Stimulated activated naive B cell treated with anti-CD40 and anti-IgM and Interleukin-4, amounts not matched to agents 10 μg/mL and 1 μg/mL and 100 μg/mL, for 72 hours (primary cell): ENCODE measurements at places on chromosomes 6 and 20.
A peak's percentile ranks its signal among the peaks of the same experiment; 100 is the strongest.

DNA sequence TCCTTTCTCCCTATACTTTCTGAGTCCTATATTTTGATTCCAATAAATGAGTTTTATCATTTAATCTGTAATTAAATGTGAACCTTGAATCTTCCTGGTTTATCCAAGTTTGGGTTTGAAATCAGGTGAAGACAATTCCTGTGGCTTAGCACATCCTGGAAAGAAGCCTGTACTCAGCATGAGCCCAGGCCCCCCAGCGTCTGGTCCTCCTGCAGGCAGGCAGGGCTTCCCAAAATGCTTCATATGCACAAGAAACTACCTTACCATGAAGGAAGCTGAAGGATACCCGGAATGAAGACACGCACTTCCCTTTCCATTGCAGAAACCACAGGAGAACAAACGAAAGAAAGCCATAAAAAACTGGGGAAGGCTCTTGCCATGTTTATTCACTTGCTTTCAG lies 157.4 kb upstream of the PDE10A start:
- H3K4me1 ChIP-seq, result no peaks in the 10 kb centered on the region
- no peak for DNase-seq
- H3K27ac ChIP-seq, result no peak overlapping the region
- H3K36me3 ChIP-seq, result no peaks in the 10 kb centered on the region
- no peak overlapping the region for H3K4me3 ChIP-seq
- peaks cover 38% of the 10 kb centered on the region for H3K27me3 ChIP-seq

- H3K4me1 ChIP-seq, result peaks cover 19% of the 10 kb centered on the region
- no peak overlapping the region for H3K27ac ChIP-seq
- H3K36me3 ChIP-seq, result peaks cover 9% of the 10 kb centered on the region
- no peak overlapping the region for H3K4me3 ChIP-seq
- DNase-seq, result no peak
These were observed 8.9 kb upstream of the DDR1 start for GRCh38 chr6:30875244-30876038.

GRCh38 chr6:158718461-158719046 lies 68.7 kb downstream of the SYTL3 start:
- no peaks in the 10 kb centered on the region for H3K27me3 ChIP-seq
- H3K4me3 ChIP-seq, result no peak overlapping the region
- DNase-seq, result no peak
- H3K27ac ChIP-seq, result peak overlapping the region; percentile 31

DNA sequence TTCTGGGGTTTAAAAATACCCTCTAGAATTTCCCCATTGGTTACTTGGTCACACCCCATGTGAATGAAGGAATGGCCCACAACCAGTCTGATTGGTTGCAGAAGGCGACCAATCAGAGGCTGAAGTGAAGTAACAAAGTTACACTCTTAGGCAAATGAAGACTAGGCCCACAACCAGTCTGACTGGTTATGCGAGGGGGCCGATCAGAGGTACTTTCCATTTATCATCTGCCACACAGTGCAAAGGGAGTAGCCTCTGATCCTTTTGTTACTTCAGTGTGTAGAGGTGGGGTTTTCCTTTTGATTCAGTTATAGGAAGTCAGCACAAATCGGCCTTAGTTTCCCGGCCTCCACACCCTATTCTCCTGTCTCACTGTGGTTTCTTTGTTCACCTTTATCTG lies 61.2 kb upstream of the SGK1 start:
- peak; percentile 8 for DNase-seq
- no peak overlapping the region for H3K27ac ChIP-seq
- H3K4me1 ChIP-seq, result peaks cover 11% of the 10 kb centered on the region
- H3K4me3 ChIP-seq, result no peak overlapping the region
- no peaks in the 10 kb centered on the region for H3K36me3 ChIP-seq

DNA sequence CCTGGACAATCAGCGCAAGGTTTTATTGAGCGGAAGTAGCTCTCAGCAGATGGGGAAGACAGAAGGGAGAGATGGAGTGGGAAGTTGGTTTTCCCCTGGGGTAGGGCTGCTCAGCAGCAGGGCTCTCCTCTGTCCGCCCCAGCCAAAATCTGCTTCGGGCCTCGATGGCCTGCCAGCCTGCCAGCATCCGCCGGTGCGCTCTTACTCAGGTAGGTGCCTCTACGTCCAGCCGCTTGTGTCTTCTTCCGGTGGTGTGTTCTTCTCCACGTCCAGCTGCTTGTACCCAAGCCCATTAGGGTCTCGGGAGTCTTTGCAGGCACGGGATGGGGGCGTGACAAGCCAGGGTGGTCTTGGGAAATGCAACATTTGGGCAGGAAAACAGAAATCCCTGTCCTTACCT lies 1340.0 kb upstream of the MAP3K7 start:
- H3K36me3 ChIP-seq, result no peaks in the 10 kb centered on the region
- no peaks in the 10 kb centered on the region for H3K27me3 ChIP-seq
- no peaks in the 10 kb centered on the region for H3K4me1 ChIP-seq
- H3K4me3 ChIP-seq, result no peak overlapping the region
- DNase-seq, result no peak

DNA sequence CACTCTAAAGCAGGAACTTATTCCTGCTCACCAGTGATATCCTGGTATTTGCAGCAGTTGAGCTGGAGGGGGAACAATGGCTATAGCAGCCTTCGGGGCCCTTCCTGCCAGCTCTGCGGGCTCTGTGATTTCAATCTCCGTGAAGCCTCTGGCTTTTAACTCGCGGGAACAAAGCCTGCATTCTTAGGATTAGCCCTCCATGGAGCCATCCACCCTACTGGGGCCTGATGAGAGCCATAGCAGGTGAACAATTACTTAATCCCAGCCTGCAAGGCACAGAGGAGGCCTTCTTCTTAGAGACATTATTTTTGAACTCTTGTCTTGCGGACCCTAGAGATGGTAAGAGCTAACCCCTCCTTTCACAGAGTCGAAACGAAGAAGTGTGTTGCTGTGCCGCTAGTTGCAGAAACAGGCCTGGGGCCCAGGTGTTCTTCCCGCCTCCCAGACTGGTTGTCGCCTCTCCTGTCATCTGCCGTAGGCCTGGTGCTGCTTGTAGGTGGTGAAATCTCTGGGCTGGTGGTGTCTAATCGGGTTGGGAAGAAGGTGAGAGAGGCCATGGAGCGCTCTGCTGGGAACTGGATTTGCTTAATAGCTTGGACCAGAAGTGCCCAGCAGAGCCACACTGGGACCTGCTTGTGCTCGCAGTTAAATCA lies 9.7 kb downstream of the GHRH start:
- H3K27me3 ChIP-seq, result no peaks in the 10 kb centered on the region
- H3K4me3 ChIP-seq, result no peak overlapping the region
- DNase-seq, result no peak
- H3K27ac ChIP-seq, result no peak overlapping the region

- H3K4me3 ChIP-seq, result no peak overlapping the region
- H3K27me3 ChIP-seq, result peaks cover 48% of the 10 kb centered on the region
- H3K27ac ChIP-seq, result no peak overlapping the region
- DNase-seq, result no peak
- peaks cover 3% of the 10 kb centered on the region for H3K4me1 ChIP-seq
- H3K36me3 ChIP-seq, result no peaks in the 10 kb centered on the region
These were observed 16.1 kb upstream of the SIRPB2 start for GRCh38 chr20:1507276-1507675.

DNA sequence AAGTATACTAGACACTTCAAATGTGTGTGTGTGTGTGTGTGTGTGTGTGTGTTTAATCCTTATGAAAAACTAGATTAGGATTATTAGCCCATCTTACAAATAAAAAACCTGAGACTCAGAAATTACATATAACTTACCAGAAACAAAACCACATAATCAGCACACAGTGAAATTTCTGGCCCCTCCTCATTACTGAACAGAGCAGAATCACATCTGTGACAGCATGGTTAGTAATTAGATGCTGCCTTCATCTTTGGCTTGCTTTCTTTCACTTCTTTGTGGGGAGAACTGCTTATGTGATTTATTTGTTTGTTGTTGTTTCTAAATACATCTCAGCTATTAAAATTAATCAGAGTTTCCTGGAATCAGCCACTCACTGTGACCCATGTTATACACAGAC lies 267.1 kb downstream of the TENT5A start:
- no peaks in the 10 kb centered on the region for H3K27me3 ChIP-seq
- H3K36me3 ChIP-seq, result no peaks in the 10 kb centered on the region
- no peak overlapping the region for H3K4me3 ChIP-seq
- H3K27ac ChIP-seq, result no peak overlapping the region
- no peak for DNase-seq

- no peak overlapping the region for H3K27ac ChIP-seq
- H3K4me1 ChIP-seq, result peaks cover 22% of the 10 kb centered on the region
These were observed 13.2 kb upstream of the SERPINB9 start for GRCh38 chr6:2916158-2916925.

- H3K27me3 ChIP-seq, result peaks cover 34% of the 10 kb centered on the region
- H3K4me1 ChIP-seq, result peaks cover 3% of the 10 kb centered on the region
- H3K4me3 ChIP-seq, result no peak overlapping the region
- H3K27ac ChIP-seq, result peak overlapping the region; percentile 57
- DNase-seq, result no peak
- H3K36me3 ChIP-seq, result no peaks in the 10 kb centered on the region
These were observed 5.5 kb upstream of the NTSR1 start for GRCh38 chr20:62702895-62703852.

DNA sequence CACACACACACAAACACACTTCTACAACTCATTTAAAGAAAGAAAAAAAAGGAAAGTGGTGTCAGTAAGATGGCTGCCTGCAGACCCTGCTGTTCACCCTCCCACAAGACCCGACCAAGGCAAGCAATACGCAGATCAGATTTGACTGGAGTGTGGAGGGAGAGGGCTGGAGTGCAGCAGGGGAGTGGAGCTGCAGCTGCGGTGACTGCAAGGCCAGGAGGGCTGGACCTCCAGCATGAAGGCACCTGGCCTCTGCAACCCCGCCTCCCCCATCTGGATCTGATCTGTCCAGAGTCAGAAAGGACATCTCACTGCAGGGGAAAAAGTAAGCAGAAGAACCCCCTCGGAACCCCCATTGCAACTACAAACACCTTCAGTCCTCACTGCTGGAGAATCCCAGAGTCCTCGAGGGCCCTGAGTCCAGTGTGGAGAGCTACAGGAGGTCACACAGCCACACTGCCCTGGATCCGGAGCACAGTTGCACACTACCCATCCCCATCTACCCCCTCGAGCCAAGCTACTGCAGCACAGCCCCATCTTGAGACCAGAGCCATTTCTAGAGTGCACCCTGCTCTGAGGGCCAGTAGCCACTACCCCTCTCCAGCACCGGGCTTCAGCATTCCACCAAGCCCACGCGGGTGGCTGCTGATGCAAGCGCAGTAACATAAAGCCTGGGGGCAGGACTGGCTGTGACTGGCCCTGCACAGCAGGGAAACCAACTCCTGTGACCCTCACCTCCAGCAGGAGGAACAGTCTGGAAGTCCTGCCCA lies 41.9 kb upstream of the SRSF6 start:
- no peak overlapping the region for H3K4me3 ChIP-seq
- peaks cover 16% of the 10 kb centered on the region for H3K36me3 ChIP-seq
- H3K4me1 ChIP-seq, result no peaks in the 10 kb centered on the region
- no peak overlapping the region for H3K27ac ChIP-seq
- H3K27me3 ChIP-seq, result peaks cover 8% of the 10 kb centered on the region

- H3K27me3 ChIP-seq, result no peaks in the 10 kb centered on the region
- peak; percentile 32 for DNase-seq
- peak within 1 kb of the TSS; percentile 97 for H3K4me3 ChIP-seq
- peaks cover 32% of the 10 kb centered on the region for H3K4me1 ChIP-seq
- H3K27ac ChIP-seq, result peak within 1 kb of the TSS; percentile 98
These were observed at the start of gene SLC23A2 for GRCh38 chr20:5001174-5002076. Gene SLC23A2 (minus strand): TSS chr20:5001510. CDS start chr20:4932562, 68,948 bp downstream.

DNA sequence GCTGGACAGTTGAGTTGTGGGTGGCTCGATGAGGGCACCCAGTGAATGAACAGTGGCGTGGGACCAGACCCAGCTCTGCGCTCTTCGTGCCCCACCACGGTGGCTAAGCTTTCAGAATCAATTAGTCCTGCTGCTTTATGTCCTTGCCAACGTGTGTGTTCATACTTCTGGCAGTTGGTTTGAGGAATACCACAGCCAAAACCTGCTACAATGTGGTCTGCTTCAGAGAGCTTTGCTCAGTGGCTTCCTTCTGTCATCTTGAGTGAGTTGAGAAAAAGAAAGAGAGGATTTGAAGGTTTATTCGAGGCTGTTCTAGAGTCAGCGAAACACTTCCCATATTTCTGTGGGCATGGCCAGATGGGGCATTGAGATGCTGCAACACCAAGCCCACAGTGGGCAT lies 39.5 kb upstream of the SLC22A2 start:
- H3K27ac ChIP-seq, result no peak overlapping the region
- no peak overlapping the region for H3K4me3 ChIP-seq
- peaks cover 16% of the 10 kb centered on the region for H3K27me3 ChIP-seq
- H3K4me1 ChIP-seq, result no peaks in the 10 kb centered on the region

- H3K27me3 ChIP-seq, result peaks cover 52% of the 10 kb centered on the region
- peaks cover 16% of the 10 kb centered on the region for H3K4me1 ChIP-seq
- peak overlapping the region; percentile 45 for H3K4me3 ChIP-seq
- H3K36me3 ChIP-seq, result no peaks in the 10 kb centered on the region
- H3K27ac ChIP-seq, result peak overlapping the region; percentile 31
- no peak for DNase-seq
These were observed 18.2 kb upstream of the NFATC2 start for GRCh38 chr20:51560550-51561307.

- no peaks in the 10 kb centered on the region for H3K36me3 ChIP-seq
- no peaks in the 10 kb centered on the region for H3K27me3 ChIP-seq
- peaks cover 9% of the 10 kb centered on the region for H3K4me1 ChIP-seq
- no peak overlapping the region for H3K4me3 ChIP-seq
These were observed 129.5 kb upstream of the SSTR4 start for GRCh38 chr20:22905658-22906057.

DNA sequence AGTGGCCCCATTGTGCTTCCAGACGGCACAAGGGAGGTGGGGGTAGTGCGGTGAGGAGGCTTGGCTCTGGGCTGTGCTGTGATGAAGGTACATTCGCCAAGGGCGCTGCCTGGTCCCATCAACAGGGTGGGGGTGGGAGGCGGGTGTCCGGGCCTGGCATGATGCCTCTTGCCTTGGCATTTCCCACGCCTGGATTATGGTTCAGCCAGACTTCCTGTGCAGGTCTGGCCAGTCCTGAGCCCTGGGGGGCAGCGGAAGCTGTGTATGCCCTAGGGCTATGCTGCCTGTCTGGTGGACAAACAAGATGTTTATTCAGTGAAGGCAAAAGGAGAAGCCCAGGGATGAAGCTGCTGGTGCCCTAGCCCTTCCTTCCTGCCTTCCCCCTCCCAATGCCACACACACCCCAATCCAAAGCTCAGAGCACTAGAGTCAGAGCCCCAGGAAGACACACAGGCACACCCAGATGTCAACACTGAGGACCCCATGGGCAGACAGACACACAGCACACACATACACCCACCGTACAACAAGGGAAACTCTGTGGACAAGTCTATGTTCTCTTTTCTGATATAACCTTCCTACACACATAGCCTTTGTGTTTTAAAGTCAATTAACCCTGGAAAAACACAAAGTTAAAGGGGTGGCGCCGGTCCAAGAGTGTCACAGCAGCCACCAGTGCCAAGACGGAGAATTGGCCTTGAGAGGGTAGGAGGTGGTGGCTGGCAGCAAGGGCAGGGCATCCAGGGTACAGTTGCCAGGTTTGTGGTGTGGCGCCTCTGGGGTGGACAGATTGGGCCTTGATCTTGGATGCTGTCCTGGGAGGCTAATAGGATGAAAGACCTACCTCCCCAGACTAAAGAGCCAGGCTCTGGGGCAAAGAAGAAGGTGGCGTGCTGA lies 54.7 kb upstream of the SAYSD1 start:
- H3K4me3 ChIP-seq, result no peak overlapping the region
- peaks cover 42% of the 10 kb centered on the region for H3K27me3 ChIP-seq
- no peaks in the 10 kb centered on the region for H3K36me3 ChIP-seq
- H3K4me1 ChIP-seq, result peaks cover 22% of the 10 kb centered on the region

- H3K4me3 ChIP-seq, result no peak overlapping the region
- H3K27me3 ChIP-seq, result no peaks in the 10 kb centered on the region
- H3K4me1 ChIP-seq, result no peaks in the 10 kb centered on the region
- no peak for DNase-seq
These were observed 45.2 kb downstream of the NEDD9 start for GRCh38 chr6:11187301-11187700.
